ENCODE measurements at places on chromosomes 6 and 20.

DNA sequence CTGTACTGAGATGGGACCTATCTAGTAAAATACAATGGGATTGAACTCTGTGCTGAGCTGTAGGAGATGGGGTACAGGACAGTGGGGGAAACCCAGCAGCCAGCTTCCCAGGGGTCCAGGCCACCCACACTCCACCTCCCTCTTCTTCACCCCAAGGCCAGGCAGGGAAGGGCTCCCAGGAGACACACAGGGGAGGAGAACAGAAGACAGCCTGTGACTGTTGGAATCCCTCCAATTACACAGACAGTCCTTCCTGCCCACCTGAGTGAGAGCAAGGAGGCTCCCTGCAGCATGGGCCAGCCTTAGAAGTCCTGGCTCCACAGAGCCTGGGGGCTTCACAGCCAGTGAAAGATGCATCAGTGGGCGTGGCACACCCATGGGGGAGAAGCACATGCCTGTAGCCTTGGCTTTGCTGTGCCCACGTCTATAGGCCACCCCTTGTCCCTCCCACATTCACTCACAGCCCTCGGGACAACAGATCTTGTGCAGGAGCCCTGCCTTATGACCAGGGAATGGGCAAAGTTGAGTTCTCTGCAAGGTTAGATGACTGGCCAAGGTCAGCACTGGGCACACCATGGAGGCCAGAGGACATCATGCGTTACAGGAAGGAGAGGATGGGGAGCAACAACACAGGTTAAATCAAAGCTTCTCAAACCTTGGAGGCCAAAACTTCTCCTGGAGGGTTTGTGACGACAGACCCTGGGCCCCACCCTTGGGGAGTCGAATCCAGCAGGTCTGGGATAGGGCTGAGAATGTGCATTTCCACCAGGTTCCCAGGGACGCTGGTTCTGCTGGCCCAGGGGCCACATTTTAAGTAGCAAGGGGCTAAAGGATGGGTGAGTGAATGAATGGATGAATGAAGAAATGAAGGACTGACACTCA is 12.3 kb upstream of the CST7 start:
- no peak for DNase-seq

DNA sequence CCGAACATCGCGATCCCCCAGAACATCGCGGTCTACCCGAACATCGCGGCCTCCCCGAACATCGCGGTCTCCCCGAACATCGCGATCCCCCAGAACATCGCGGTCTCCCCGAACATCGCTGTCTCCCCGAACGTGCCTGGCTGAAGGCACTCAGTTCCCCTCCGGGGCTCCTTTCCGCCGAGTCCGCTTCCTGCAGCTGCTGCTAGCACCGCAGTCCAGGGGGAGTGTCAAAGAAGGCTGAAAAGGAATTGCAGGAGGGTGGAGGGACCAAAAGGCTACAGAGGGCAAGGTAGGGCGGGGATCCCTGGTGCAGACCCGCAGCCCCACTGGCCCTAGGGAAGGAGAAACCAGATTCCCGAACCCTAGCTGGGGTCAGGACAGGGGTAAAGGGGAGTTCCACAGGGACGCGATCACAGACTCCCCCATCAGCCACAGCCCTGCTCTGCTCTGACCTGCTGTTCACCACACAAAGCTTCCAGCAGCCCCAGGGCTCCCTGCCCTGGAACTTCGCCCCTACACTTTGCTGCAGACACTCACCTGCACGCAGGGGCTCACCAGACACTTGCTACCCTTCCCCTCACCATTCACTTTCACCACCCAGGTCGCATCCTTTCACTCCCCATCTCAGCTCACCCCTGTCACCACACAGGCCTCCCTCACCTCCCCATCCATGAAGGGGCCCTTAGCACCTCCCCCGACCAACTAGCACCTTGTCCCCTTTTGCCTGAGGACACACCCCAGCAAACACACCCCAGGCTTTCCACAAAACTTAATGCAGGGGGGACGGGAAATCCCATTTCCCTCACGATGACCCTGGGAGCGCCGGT is 1.7 kb downstream of the ULBP1 start:
- no peak for DNase-seq

DNA sequence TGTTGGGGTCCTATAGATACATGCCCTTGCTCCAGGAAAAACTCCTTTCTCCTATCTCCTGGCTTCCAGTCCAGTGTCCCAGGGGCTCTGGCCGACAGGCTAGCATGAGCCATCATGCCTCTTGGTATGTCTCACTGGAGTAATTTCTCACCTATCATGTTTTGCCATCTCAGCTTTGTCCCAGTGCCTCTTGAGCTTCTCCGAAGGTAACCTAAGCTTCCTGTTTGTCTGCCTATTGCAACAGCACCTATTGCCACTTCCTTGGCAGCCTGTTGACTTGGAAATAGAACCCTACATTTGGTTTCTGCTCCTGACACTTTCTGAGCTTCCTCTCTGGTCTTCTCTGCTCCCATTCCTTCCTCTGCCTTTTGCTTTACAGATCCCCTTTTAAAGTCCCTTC is 197.7 kb downstream of the KCNQ5 start:
- no peak for DNase-seq

DNA sequence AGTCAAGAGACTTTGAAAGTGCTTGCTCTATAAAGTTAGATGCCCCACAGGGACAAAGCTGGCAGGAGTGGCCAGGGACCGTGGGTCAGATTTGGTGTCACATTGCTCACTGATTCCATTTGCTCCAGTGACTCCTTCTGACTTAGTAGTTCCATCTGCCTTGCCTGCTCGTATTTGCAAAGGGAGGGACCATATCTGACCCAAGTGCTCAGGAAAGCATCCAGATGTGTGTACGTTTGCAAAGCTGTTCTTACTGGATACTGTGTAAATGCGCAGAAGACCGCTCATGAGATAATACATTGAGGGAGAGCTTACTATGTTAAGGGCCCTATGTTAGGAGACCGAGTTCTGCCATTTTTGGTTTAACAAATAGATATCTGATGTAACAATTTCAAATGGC is 21.2 kb upstream of the CCN6 start:
- DNase-seq: no peak

DNA sequence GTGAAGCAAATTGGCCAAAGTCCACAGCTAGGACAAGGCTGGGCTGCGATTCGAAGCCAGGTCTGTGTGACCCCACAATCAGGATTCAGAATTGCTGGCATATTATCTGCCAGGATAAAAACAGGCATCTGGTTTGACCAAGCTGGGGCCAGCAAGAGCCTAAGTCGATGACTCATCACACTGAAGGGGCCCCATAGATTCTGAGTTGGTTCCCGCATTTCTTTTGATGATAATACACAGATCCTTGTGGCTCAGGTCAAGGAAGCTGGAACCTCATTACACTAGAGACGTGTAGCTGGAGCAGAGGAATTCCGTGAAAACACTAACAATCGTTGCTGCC is 6.5 kb downstream of the KCNB1 start:
- no peak for DNase-seq
